ENCODE measurements at places on chromosomes 4 and X. TPM values are rescaled to one million over a fixed set of nuclear protein-coding genes. Genes with fewer than 3 reads are reported as not detected.

GRCh38 chr4:100294356-100294755 lies 104.1 kb upstream of the DDIT4L start:
- H3K27ac ChIP-seq: no peak overlapping the region
- no peak for DNase-seq
- H3K4me3 ChIP-seq: no peak overlapping the region
- no peaks in the 10 kb centered on the region for H3K4me1 ChIP-seq

GRCh38 chrX:102154900-102155805 lies 624 bp downstream of the BEX5 start:
- DNase-seq: peak; percentile 62
- no peaks in the 10 kb centered on the region for H3K36me3 ChIP-seq
- peak overlapping the region; percentile 97 for H3K4me3 ChIP-seq
- peaks cover 12% of the 10 kb centered on the region for H3K4me1 ChIP-seq

DNA sequence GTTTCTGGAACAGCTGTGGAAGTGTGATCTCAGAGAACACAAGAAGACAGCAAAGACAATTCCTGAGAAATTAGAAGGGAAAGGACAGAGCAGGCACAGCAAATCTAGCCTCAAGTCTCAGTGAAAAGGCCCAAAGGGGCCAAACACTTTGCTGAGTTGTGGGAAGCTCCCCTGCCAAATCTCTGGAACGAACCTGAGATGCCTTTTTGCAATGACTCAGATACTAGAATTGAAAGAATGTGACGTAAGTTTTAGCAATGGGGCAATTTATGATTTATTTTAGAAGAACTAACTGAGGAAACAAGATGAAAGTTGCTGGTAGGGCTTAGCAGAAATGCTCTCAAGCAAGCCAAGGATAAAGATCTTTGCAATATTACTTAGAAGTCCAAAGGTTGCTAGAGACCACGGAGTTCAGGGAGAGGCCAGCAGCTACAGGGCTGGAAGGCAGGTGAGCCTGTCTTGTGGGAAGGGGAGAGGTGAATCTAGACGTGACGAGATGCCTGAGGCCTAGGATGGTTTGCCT lies 92.8 kb downstream of the AMELX start:
- no peaks in the 10 kb centered on the region for H3K36me3 ChIP-seq
- no peaks in the 10 kb centered on the region for H3K27me3 ChIP-seq
- no peaks in the 10 kb centered on the region for H3K4me1 ChIP-seq
- no peak overlapping the region for H3K4me3 ChIP-seq
- no peak overlapping the region for H3K27ac ChIP-seq

- H3K27ac ChIP-seq: no peak overlapping the region
- no peaks in the 10 kb centered on the region for H3K36me3 ChIP-seq
- no peak overlapping the region for H3K4me3 ChIP-seq
- H3K27me3 ChIP-seq: peaks cover 4% of the 10 kb centered on the region
- no peaks in the 10 kb centered on the region for H3K4me1 ChIP-seq
Measured at GRCh38 chr4:150139297-150139865, 61.1 kb downstream of the DCLK2 start.

- peaks cover 20% of the 10 kb centered on the region for H3K4me1 ChIP-seq
- H3K36me3 ChIP-seq: peaks cover 38% of the 10 kb centered on the region
- no peak overlapping the region for H3K4me3 ChIP-seq
- no peak overlapping the region for H3K27ac ChIP-seq
Measured at GRCh38 chr4:25131926-25132325, 28.3 kb downstream of the SEPSECS start.

GRCh38 chr4:6369924-6370645 lies 100.4 kb downstream of the WFS1 start:
- H3K27ac ChIP-seq: no peak overlapping the region
- H3K27me3 ChIP-seq: no peaks in the 10 kb centered on the region
- DNase-seq: no peak
- no peak overlapping the region for H3K4me3 ChIP-seq
- H3K4me1 ChIP-seq: no peaks in the 10 kb centered on the region

DNA sequence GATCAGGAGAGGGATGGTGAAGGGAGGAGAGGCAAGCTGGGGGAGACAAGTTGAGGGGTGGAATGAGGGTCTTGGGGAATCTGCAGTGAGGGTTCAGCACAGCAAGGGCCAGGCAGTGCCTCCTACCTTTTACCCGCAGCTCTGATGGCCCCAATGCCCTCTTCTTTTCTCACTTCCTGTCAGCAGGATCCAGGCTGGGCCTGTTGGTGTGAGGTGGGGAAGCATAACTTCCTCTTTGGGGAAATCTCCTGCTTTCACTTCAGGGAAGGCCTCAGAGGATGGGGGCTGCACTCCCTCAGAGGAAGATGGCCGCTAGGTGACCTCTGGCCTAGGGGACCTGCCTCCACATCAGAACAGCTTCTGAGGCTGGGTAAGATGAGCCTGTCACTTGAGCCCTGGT lies 36.5 kb downstream of the EFNB1 start:
- DNase-seq: no peak
- no peak overlapping the region for H3K4me3 ChIP-seq
- no peaks in the 10 kb centered on the region for H3K36me3 ChIP-seq
- no peaks in the 10 kb centered on the region for H3K27me3 ChIP-seq

GRCh38 chr4:89254847-89255246 lies 52.8 kb downstream of the GPRIN3 start:
- H3K4me1 ChIP-seq: peaks cover 64% of the 10 kb centered on the region
- H3K4me3 ChIP-seq: no peak overlapping the region
- H3K27me3 ChIP-seq: no peaks in the 10 kb centered on the region
- peaks cover 29% of the 10 kb centered on the region for H3K36me3 ChIP-seq
- DNase-seq: peak; percentile 80

- DNase-seq: no peak
- no peaks in the 10 kb centered on the region for H3K36me3 ChIP-seq
- no peaks in the 10 kb centered on the region for H3K4me1 ChIP-seq
- H3K27ac ChIP-seq: no peak overlapping the region
- H3K27me3 ChIP-seq: peaks cover 3% of the 10 kb centered on the region
Measured at GRCh38 chrX:11678158-11678557, 12.4 kb upstream of the ARHGAP6 start.

GRCh38 chr4:41725254-41725653 lies 23.3 kb downstream of the PHOX2B start:
- no peak for DNase-seq
- no peaks in the 10 kb centered on the region for H3K36me3 ChIP-seq
- H3K27me3 ChIP-seq: peaks cover 5% of the 10 kb centered on the region
- no peak overlapping the region for H3K27ac ChIP-seq
- no peaks in the 10 kb centered on the region for H3K4me1 ChIP-seq

DMD gene
- 3.2 TPM for total RNA-seq

Measured in activated CD4-positive, alpha-beta T cell treated with anti-CD3 and anti-CD28 coated beads, Interleukin-2, amount 10 ng/mL, durations not matched to agents 24 days and 14 days (primary cell).